ENCODE measurements at places on chromosomes 1 and 21.

- DNase-seq, result no peak
Measured at GRCh38 chr21:17786071-17786850, 32.9 kb downstream of the C21orf91 start.

GRCh38 chr1:175207971-175208370 lies 15.4 kb upstream of the KIAA0040 start:
- DNase-seq, result no peak

- DNase-seq, result no peak
Measured at GRCh38 chr1:226274138-226274537, 34.8 kb downstream of the LIN9 start.

DNA sequence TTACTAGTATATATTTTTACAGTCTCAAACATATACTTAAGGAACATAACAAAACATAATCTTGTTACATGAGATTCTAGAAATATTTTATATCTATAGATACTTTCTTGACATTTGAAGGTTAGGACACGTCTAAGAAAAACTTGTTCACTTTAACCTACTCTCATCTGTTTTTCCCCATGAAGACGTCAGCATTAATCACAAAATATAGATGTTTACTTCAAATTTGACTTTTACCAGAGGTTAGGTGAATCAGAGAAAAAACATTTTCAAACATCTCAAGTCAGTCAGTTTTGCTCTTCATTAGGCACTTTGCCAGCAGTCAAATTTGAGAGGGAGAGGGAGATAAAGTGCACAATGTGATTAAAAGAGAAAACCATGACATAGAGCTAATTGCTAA lies 47.7 kb downstream of the BRINP3 start:
- DNase-seq, result no peak

DNA sequence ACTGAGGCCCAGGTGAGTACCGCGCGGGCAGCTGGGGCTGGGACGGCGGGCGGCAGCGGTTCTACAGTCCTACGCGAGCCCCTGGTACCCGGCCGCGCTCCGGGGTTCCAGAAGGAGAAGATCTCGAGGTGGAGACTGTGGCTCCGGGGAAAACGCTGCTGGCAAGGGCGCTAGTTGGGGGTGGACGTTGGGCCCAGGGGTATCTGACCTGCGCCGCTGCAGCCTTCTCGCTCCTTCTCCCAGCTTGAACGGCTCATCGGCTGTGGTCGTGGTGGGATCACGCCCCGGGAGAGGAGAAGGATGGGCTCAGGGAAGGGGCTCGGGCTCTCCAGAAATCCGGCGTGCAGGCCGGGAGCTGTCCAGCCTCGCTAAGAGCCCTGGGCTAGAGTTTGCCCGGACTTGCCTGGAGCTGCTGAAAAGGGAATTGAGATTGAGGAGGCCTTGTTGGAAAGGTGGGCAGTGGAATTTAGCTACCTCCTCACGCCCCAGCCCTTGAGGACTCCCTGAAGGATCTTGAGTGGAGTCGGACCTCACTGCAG lies 1.1 kb upstream of the POU3F1 start:
- no peak for DNase-seq

- no peak for DNase-seq
Measured at GRCh38 chr1:87940421-87940820, 611.7 kb downstream of the LMO4 start.

All from CD14-positive monocyte (primary cell).